Mucosa of descending colon (tissue), 3 donors: ENCODE measurements at places on chromosomes 2 and 18. TPM values are rescaled to one million over a fixed set of nuclear protein-coding genes. Genes with fewer than 3 reads are reported as not detected.

The GBX2 gene
- total RNA-seq = not detected

The PNKD gene
- 101 TPM for total RNA-seq

The SLC9A2 gene
- 67.1 TPM for total RNA-seq

The PLEKHA3 gene
- total RNA-seq = 26.3 TPM

The C2orf81 gene
- 0.53 TPM for total RNA-seq

The CXCR1 gene
- not detected for total RNA-seq

The SPATA3 gene
- not detected for total RNA-seq

The M1AP gene
- total RNA-seq = 0.31 TPM

The SPP2 gene
- not detected for total RNA-seq

The CHRNG gene
- total RNA-seq = not detected

The VIL1 gene
- total RNA-seq = 550 TPM

The CD28 gene
- total RNA-seq = 1.3 TPM

The PDCD1 gene
- total RNA-seq = 0.13 TPM

The BCL11A gene
- 59.6 TPM for total RNA-seq

GRCh38 chr2:7226501-7226900 lies 309.3 kb downstream of the RNF144A start:
- DNase-seq = no peak

- DNase-seq = no peak
Measured at GRCh38 chr18:7624697-7625096, 57.6 kb downstream of the PTPRM start.

DNA sequence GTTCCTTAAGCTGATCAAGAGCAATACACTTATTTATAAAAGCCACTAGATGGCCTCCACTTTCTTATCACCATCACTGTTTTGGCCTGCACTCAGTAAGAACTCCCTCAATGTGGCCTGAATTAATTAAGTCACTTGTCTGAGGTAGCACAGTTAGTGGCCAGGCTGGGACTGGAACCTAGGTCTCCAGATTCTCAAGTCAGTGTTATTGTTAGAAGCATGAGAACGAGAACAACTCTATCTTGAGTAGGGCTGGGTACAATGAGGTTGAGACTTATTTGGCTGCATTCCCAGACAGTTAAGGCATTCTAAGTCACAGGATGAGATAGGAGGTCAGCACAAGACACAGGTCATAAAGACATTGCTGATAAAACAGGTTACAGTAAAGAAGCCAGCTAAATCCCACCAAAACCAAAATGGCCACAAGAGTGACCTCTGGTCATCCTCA lies 115.8 kb downstream of the SS18 start:
- no peak for DNase-seq

GRCh38 chr2:30756051-30756719 lies 51.1 kb downstream of the CAPN13 start:
- DNase-seq = no peak

DNA sequence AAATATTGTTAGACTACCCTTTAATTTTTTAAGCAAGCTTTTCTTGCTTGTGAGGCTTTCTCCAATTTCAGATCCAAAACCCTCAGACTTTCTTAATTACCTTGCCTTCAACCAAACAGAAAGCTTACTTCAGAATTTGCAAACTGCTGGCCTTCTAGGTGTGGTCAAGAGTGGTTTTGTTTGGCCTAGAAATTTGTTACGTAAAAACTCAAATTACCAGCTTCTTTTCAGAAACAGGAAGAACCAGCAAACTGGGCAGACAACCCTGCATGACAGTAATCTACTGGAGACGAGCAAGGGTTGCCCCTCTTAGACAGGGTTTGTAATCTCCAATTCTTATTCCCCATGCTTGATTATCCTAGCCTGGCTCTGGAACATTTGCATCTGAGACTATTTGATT lies 27.1 kb downstream of the SRBD1 start:
- no peak for DNase-seq

GRCh38 chr2:171712051-171712450 lies 24.8 kb downstream of the DYNC1I2 start:
- no peak for DNase-seq

DNA sequence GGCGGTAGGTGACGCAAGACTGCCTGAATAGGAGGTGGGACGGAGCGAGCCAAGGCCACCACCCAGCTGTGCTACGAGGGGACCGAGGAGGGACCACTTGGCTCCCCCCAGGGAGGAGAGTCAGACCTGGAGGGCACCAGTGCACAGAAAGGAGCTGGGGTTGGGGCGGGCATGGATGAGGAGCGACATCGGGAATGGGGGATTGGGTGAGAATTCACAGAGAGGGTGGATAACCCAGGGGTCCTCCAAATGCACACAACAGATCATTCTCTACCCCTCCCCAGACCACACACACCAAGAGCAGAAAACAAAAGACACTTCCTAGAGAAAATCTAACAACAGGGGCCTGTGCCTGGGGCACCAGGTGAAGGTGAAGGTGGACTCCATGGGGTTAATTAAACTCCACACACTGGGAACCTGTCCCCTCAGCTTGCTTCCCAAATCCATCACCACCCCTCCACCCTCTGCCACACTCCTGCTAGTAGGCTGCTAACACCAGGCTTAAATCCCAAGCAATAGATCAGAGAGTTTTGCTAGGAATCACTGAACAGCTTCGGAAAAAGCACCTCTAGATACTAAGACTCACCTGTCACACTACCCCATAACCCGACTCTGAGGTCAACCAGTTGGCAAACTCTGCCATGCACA lies 274.6 kb downstream of the EIPR1 start:
- DNase-seq = no peak

DNA sequence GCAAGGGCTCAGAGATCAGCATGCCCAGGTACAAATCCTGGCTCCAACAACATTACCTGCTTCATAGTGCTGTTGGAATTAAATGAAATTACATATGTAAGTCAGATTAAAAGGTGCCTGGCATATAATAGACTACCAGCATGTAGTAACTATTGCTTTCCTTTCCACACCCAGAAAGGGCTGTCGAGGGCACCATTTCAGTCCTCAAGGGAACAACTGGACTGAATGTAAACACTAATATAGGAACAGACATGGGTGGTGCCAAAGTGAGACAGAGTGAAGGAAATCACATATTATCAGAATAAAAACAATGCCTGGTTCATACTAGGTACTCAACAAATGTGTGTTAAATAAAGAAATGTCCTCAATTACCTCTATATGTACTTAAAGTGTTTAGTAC lies 43.3 kb downstream of the FAP start:
- DNase-seq = no peak

GRCh38 chr2:123518367-123518766 lies 506.7 kb upstream of the CNTNAP5 start:
- no peak for DNase-seq

DNA sequence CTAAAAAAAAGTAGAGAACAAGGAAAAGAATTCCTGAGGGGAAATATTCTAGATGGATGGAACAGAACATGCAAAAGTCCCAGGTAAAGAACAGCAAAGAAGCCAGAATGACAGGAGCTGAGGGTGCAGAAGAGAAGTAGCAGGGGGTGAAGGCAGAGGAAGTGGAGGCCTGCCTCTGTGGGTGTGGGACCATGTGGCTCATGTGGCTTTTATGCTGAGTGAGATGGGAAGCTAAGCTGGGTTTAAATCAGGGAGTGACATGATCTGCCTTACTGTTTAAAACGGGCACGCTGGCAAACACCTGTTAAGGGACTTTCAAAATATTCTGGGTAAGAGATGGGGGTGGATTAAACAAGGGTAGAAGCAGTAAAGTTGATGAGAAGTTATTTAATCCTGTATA lies 40.0 kb downstream of the GKN2 start:
- DNase-seq = no peak

DNA sequence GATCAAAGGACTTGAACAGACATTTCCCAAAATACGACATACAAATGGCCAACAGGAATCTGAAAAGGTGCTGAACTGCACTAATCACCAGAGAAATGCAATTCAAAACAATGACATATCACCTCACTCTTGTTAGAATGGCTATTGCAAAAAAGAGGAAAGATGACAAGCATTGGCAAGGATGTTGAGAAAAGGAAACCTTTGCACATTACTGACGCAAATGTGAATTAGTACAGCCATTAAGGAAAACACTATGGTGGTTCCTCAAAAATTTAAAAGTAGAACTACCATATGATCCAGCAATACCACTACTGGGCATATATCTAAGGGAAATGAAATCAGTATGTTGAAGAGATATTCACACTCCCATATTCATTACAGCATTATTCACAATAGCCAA lies 57.7 kb upstream of the ASPRV1 start:
- DNase-seq = no peak

DNA sequence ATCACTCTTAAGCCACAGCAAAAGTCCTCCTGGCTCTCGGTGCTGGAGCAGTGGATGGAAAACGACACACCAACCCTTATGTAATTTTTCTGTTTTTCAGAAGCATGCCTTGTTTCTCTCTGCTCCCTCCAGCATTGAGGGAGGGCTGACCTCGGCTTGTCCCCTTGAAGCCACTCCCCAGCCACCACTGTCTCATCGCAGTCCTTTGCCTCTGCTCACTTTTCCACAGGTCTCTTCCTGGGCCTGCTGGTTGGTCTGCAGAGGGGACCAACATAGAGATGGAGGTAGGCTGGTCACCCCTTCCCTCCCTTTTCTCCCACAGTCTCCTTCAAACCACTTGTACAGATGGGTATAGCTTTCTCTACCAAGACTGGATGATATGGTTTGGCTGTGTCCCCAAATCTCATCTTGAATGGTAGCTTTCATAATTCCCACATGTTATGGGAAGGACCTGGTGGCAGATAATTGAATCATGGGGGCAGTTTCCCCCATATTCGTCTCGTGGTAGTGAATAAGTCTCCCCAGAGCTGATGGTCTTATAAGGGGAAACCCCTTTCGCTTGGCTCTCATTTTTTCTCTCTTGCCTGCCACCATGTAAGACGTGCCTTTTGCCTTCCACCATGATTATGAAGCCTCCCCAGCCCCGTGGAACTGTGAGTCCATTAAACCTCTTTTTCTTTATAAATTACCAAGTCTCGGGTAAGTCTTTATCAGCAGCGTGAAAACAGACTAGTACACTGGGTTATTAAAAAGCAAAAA lies 14.3 kb upstream of the RIOK3 start:
- no peak for DNase-seq

- DNase-seq = no peak
Measured at GRCh38 chr2:44974064-44974715, 32.7 kb downstream of the SIX3 start.

DNA sequence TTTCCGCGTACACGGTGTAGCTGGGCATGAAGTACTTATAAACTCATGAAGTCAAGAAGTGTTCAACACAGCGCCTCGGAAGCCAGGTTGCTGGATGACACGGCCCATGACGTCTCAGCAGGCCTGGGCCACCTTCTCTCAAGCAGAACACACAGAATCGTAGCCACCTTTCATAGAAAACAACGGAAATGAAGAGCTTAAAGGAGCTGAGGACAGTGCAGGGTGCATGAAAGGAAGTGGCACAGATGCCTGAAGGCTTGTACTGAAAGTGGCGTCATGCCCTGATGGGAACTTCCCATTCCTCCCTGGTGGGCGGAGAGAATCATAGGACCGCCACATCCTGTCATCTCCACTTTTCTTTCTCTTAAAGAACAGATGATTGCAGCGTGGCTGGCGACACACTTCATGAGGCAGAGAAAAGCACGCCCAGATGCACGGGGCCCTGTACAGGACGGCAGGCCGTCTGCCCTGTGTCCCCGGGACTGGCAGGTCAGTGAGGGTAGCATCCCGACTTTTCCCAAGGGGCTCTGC lies 31.1 kb downstream of the HDAC4 start:
- peak; percentile 30 for DNase-seq

- no peak for DNase-seq
Measured at GRCh38 chr2:147636238-147636882, 208.5 kb upstream of the ACVR2A start.

DNA sequence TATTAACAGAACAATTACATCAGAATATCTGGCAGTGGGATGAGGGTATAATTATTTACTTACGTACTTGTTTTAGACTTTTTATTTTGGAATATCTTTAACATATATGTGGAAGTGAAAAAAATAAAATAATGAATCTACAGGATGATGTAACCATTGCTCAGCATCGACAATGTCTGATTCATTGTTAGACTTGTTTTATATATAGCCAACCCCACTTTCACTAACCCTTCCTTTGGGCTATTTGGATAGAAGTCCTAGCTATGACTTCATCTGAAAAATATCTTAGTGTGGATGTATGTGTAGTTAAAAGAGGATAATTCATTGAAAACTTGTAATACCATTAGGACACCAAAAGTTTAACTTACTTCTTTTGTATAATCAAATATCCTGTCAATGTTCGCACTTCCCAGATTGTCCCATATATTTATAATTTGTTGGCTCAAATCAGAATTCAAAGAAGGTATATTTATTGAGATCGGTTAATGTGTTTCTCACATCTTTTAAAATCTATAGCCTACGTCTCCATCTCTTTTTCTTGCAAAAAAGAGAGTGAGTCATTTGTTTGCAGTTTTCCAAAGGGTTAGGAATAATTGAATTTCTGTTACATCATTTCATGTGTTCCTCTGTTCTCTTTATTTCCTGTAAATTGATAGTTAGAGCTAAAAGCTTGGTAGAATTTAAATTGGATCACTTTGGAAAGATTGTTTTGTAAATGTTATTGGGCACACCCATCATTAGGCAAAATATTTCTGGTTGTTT lies 506.1 kb upstream of the FAM98A start:
- DNase-seq = no peak
